ENCODE measurements at places on chromosomes 13 and 19.

DNA sequence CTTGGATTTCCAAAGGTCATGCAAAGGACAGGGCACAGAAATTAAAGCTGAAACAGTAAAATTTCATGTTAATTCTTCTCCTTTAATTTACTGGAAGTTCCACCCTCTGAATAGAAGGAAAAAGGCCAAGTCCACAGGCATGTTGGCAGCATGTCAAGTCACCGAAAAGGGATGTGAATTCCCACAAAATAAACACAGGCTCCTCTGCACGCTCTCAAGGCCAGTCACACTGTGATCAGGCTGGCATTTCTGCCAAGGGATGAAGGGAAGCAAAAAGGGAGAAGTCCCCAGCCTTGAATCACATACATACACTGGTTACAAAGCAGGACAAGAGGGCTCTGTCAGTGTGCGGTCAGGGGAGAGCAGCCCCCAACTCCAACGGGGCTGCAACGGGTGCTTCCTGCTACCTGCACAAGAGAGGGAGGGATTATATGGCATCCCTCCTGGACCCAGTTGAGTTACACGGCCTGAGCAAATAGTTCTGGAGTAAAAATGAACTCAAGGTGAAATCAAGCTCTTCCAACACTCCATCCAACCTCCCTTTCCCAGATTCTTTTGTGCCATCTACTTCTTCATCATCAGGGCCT, 6.9 kb downstream of the DCLK1 start:
- DNase-seq: no peak

DNA sequence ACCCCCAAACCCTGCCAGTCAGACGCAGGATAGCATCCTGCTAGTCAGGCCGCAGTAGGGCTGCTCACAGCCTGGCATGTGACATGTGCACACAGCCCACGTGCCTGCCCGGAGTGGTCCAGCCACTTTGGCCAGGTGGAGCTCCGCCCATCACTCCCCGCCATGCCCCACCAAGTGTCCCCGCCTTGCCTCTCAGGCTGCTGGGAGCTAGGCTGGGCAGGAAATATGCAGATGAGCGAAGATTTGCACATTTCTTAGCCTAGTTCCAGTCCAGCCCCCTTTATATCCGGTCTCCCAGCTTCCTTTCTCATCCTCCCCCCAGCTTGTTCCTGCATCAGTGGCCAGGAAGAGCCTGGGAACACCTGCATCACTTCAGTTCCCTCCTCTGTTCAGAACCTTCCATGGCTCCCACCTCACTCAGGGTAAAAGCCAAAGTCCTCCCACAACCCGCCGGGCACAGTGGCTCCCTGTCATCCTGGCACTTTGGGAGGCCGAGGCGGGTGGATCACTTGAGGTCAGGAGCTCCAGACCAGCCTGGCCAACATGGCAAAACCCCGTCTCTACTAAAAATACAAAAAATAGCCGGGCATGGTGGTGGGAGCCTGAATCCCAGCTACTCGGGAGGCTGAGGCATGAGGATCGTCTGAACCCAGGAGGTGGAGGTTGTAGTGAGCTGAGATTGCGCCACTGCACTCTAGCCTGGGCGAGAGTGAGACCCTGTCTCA, 2.3 kb upstream of the DOCK6 start:
- no peak for DNase-seq

DNA sequence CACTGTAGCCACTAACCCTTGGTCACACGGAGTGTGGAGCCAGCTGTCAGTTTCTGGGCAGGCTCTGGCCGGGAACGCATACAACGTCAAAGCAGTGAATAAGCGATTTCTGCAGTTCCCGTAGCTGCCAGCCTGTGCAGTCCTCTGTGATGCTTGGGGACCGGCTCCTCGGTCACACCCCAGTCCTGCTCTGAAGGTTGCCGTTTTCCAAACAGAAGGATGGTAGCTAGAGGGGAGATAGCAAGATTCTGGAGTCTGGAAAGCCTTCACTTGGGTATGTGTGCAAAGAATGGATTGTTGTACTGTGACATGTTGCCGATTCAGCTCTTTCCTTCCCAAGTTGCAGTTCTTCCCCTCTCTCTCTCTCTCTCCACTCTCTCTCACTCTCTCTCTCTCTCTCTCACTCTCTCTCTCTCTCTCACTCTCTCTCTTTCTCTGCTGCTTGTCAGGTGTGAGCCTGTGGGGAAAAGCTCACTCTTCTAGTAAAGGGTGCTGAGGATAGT, 38.7 kb upstream of the C1QTNF9 start:
- DNase-seq: no peak

GRCh38 chr13:74695021-74695800, 561.0 kb upstream of the KLF12 start:
- DNase-seq: no peak

GRCh38 chr13:74597526-74597925, 463.3 kb upstream of the KLF12 start:
- no peak for DNase-seq

- DNase-seq: no peak
These were observed 389.5 kb downstream of the PCDH9 start for GRCh38 chr13:66840621-66841020.

GRCh38 chr13:79306650-79307049, 99.4 kb downstream of the RBM26 start:
- no peak for DNase-seq

DNA sequence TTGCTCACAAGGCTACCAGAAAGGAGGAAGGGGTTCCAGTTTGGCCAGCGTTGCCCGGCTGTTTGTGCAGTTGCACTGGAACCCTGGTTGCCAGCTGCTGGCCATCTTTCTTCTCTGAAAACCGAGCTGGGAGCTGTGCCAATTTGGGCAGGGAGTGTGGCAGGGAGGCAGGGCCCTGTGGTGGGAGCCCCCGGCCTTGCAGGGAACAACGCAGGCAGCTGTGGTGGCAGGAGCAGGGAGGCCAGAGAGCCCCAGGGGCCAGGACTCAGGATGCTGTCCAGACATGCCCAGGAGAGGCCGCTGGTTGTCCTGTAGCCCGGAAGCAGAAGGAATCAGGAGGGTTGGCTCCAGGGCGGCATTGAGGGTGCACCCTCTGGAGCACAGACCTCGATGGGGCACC, 4.8 kb downstream of the KMT5C start:
- DNase-seq: no peak

GRCh38 chr19:7706955-7707456, 5.1 kb upstream of the FCER2 start:
- no peak for DNase-seq

GRCh38 chr13:102658660-102659059, 36.2 kb downstream of the METTL21C start:
- no peak for DNase-seq

- DNase-seq: no peak
These were observed 2902.5 kb downstream of the PCDH9 start for GRCh38 chr13:64327505-64328194.

DNA sequence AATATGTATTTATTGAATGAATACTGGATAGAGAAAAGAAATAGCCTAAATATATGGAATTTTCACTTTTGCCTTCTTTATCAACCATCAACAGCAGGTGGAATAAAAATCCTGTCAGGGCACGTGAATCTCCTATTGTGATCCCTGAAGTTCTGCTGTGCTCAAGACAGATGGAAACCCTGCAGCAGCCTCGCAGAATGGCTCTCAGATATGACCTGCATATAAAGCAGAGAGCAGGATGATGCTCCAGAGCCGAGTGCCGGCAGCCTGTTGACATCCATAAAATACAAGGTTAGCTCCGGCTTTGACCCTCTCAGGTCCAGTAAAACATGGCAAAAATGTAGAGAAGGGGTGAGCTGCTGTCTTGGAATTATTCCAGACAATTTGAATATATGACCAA, 659.3 kb downstream of the DIAPH3 start:
- DNase-seq: no peak

DNA sequence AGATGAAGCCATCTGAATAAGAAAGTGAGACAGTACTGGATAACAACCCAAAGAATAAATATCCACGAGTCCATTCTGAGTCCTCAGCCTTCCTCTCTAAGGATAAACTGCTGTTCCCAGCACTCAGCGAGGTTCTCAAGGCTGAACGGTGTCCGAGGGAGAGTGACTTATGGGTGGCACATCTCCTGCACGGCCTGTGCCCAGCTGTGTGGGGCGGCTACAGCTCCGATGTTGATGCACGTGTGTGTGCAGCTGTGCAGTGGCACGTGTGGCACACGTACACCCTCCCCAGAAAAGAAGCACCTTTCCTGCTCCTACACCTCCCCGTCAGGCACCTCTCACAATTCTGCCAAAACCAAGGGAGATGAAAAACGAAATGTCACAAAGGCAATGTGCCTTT, 45.0 kb downstream of the RAB20 start:
- no peak for DNase-seq

- no peak for DNase-seq
These were observed 38.7 kb upstream of the SACS start for GRCh38 chr13:23472189-23472588.

DNA sequence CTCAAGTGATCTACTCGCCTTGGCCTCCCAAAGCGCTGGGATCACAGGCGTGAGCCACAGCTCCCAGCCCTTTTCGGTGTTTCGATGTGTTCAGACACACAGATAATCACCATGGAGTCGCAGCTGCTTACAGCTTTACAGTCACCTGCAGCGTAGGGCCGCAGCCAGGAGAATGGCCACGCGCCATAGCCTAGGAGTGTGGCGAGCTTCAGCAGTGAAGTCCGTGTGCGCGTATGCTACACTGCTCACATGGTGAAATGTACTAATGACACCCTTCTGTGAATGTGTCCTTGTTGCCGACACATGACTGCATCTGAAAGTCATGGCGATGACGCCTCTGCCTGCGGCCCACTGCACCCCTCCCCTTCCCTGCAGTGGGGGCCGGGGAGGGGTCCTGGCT, 23.6 kb downstream of the AP3D1 start:
- no peak for DNase-seq

DNA sequence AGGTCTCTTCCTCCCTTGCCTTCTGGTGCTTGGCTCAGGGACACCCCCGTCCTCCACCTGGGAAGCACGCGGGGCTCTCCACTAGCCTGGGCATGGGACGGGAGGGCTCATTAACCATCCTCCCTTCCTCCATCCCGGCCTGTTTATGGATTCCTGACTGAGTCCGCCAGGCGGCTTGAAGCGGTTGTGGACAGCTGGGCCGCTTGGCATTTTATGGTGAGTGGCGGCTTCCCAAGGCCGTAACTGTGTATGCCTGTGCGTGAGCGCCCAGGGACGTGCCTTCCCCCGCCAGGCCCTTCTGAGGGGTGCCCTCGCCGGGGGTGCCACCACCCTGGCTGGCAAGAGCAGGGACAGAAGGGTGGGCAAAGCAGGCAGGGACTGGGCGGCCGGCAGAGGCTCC, 202.8 kb downstream of the URI1 start:
- no peak for DNase-seq

DNA sequence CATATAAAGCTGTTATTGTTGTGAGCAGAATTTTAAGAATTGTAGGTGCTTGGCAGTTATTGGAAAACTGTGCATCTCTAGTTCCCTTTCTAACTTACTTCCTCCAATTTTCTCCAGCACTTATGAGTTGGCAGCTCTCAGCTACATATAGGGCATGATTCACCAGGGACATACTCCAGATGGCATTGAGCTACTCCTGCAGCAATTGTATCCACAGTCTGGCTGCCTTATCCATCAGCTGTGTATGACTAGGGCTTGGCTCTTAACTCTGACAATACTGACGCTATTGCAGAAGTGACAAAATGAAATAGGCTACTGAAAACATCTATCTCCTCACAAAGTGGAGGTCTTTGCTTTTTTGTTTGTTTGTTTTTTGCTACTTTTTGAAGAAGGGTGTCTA, 276.7 kb downstream of the POU4F1 start:
- no peak for DNase-seq

GRCh38 chr13:77697217-77698103, at the start of gene SLAIN1:
SLAIN1 (plus strand) TSS chr13:77697687; CDS start chr13:77697914, 227 bp downstream.
- peak; percentile 10 for DNase-seq

- DNase-seq: no peak
These were observed 6.5 kb upstream of the TNFSF9 start for GRCh38 chr19:6524311-6524710.

- DNase-seq: no peak
These were observed at the start of gene LILRB2 for GRCh38 chr19:54281007-54281728. LILRB2 (minus strand) TSS chr19:54281110; CDS start chr19:54280496, 614 bp downstream.

DNA sequence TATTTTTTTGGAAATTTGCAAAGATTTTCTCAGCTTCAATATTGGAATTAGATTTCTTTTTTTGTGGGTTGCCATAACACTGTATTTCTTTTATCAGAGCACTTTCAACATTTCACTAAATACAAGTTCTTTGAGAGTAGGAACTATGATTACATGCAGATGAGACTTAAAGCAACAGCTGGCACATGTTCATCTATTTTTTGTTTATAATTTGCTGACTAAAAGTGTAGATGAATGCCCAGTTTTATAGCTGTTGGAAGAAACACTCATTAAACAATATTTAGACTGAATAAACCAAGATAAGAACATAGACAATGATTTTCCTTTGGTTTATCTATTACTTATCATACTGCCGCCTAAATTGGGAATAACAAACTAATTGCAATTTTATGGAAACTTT, 803.0 kb upstream of the KLHL1 start:
- no peak for DNase-seq

GRCh38 chr13:80436571-80437169, 95.7 kb upstream of the SPRY2 start:
- DNase-seq: no peak
